ENCODE measurements at places on chromosomes 6 and 20. TPM values are rescaled to one million over a fixed set of nuclear protein-coding genes. Genes with fewer than 3 reads are reported as not detected.

- no peak for DNase-seq
These were observed 19.8 kb downstream of the HLA-E start for GRCh38 chr6:30508890-30509736.

DNA sequence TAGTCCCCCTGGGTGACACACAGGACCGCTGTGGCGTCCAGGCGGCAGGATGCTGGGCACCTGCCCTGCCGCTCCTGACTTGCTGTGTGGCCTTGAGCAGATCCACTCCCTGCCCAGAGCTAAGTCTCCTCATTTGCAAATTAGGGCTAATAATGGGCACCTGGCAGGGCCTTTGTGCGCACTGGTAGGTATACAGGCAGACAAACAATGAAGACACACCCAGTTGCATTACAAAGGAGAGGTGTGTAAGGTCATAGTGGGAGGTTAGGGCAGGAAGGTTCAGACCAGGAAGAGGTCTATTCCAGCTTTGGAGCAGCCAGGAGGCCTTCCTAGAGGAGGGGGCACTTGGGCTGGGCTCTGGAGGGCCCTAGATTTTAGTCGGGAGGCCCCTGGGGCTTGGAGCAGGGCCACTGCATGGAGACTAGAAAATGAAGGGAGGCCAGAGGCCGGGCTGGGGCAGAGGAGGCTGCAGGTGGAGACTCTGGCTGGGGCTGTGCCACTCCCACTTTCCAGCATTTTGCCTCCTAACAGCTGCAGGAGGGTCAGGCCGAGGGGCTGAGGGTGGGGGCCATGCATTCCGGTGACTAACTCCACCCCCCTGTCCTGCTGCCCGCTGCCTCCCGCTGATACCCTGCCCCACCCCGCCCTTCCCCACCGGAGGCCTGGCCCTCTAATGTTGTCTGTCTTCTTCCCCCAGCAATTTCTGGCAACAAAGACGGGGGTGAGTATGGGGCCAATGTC, 28.5 kb downstream of the MYH7B start:
- no peak for DNase-seq

- DNase-seq = no peak
These were observed 38.0 kb downstream of the CD40 start for GRCh38 chr20:46156065-46156464.

- DNase-seq = no peak
These were observed 57.6 kb upstream of the JAG1 start for GRCh38 chr20:10731190-10731965.

- no peak for DNase-seq
These were observed 150.8 kb downstream of the CDC5L start for GRCh38 chr6:44538131-44538806.

DNA sequence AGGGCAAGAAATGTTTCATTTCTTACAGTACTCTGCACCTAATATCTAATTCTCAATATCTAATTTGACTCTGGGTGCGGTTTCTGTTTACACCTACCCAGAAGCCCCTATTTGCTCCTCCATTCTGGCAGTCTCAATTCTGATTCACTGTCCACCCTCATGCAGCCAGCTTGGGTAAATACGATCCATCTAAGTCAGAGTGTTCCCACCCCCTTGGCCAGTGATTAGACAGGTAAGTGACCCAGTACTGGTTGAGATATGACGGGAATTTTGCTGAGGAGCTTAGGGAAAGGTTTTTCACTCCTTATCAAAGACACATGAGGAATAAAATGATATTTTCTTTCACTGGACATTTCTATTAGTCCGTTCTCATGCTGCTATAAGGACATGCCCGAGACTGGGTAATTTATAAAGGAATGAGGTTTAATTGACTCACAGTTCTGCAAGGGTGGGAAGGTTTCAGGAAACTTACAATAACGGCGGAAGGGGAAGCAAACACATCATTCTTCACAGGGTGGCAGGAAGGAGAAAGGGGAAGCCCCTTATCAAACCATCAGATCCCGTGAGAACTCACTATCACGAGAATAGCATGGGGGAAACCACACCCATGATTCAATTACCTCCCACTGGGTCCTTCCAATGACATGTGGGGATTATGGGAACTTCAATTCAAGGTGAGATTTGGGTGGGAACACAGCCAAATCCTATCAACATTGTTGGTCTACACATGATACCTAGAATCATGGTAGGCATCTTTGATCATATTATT, 29.4 kb downstream of the GLO1 start:
- DNase-seq = no peak

- peak; percentile 78 for DNase-seq
These were observed 4.8 kb downstream of the LBP start for GRCh38 chr20:38350879-38351775.

DNA sequence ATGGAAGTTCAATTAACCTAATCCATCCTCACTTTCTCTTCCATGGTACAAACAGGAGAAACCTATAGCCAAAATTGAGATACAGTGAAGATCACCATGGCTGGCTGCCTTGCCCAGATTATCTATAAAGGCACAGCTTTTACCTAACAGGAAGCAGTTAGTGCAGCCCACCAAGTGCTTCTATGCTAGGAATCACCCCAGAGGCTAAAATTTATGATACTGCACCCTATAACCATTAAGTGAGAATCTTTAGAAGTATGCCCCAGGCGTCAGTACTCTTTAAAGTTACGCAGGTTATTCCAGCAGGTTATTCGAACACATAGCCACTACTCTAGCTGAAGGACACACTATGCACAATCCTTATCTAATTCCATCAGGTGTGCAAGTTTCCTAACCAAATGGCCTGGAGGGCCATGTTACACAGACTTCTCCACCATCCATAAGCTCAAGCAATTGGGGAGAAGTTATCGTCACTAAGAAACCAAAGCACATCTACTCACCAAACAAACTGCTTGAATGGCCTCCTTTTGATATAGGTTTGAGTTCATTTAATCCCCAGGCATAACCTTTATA, 43.1 kb downstream of the MAN1A1 start:
- no peak for DNase-seq

GRCh38 chr6:104630955-104631354, 228.8 kb downstream of the HACE1 start:
- DNase-seq = no peak

GRCh38 chr6:13664703-13665352, 46.8 kb downstream of the RANBP9 start:
- DNase-seq = no peak

DNA sequence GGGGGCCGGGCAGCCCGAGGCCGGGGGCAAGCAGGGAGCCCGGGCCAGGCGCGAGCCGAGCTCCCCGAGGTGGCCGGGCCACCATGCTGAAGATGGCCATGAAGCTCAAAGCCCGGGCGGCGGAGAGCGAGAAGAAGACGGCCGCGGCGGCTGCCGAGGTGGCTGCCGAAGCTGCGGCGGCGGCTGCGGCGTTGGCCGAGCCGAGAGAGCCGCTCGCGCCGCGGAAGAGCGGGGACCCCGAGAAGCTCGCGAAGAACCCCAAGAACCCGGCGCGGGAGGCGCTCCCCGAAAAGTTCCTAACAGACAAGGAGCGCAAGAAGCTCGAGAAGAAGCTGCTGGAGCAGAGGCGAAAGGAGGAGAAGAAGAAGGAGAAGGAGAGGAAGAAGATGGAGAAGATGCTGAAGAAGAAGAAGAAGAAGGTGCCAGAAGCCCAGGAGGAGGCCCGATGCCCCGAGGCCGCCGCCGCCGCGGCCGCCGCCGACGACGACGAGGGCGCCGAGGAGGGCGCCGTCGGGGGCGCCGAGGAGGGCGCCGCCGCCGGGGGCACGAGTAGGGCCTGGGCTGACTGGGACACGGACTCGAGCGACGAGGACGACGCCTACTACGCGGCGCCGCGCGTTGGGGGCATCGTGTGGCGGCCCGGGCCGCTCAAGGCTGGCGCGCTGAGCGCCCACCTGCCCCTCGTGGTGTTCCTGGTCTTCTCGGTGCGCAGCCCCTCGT, 37.4 kb downstream of the GNAS start:
- DNase-seq = no peak

DNA sequence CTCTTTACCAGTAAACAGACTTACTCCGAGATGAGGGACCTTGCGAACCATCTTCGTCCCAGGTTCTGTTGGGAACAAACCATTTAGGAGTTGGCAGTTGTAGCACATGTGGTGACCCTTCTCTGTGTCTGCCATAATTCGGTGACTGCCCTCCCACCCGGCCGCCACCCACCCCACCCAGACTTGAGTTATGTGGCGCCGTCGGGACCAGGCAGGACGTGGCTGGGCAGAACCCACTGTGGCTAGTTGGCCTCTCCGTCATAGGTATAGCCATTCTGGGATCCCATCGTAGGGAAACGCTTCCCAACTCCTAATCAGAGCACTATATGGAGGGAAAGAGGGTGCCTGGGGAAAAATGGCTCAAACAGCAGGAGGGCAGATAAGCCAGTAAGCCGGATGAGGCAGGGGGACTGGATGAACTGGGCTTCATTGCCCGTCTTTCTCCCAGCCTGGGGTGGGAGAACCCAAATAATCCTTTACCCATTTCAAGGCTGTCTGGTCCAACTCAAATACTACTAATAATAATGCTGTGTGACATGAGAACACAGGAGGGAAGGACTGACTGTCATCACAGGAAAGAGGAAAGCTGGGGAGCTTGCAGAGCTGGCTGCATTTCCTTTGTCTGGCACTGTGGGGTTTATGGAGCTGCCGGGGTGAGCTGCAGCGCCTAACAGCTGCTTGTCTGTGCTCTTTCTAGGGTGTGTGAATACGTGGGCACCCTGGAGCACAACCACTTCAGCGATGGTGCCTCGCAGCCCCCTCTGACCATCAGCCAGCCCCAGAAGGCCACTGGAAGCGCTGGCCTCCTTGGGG, 73.0 kb upstream of the PBOV1 start:
- no peak for DNase-seq

GRCh38 chr20:59627298-59627697, 23.0 kb downstream of the PHACTR3 start:
- DNase-seq = no peak

Gene RPS6KA2
- 60.2 TPM for total RNA-seq

Gene CDC5L
- total RNA-seq = 18.5 TPM

Gene TSPO2
- total RNA-seq = not detected

Gene SSR1
- 117 TPM for total RNA-seq

Gene EFCAB8
- not detected for total RNA-seq

Gene CALHM5
- total RNA-seq = 1.2 TPM

Gene MUC21
- total RNA-seq = not detected

Gene PARD6B
- total RNA-seq = 9.1 TPM

All from ovary (tissue), 10 donors.